Esophagus mucosa (tissue), 1 donor: ENCODE measurements at places on chromosomes 7 and 10.

GRCh38 chr10:101772017-101772894 lies 3.7 kb downstream of the FGF8 start:
- no peak for ATAC-seq

GRCh38 chr7:94289071-94289470 lies 105.6 kb upstream of the COL1A2 start:
- no peak for ATAC-seq

- ATAC-seq = no peak
These were observed 2.0 kb downstream of the IFRD1 start for GRCh38 chr7:112452102-112452888.

- peak; percentile 35 for ATAC-seq
These were observed 10.7 kb downstream of the APBB1IP start for GRCh38 chr10:26448706-26449435.

GRCh38 chr7:3895341-3896116 lies 594.5 kb downstream of the SDK1 start:
- ATAC-seq = no peak

- ATAC-seq = no peak
These were observed 857 bp downstream of the MEOX2 start for GRCh38 chr7:15685358-15686294.
